ENCODE measurements at places on chromosomes 7 and 10.
A peak's percentile ranks its signal among the peaks of the same experiment; 100 is the strongest.

DNA sequence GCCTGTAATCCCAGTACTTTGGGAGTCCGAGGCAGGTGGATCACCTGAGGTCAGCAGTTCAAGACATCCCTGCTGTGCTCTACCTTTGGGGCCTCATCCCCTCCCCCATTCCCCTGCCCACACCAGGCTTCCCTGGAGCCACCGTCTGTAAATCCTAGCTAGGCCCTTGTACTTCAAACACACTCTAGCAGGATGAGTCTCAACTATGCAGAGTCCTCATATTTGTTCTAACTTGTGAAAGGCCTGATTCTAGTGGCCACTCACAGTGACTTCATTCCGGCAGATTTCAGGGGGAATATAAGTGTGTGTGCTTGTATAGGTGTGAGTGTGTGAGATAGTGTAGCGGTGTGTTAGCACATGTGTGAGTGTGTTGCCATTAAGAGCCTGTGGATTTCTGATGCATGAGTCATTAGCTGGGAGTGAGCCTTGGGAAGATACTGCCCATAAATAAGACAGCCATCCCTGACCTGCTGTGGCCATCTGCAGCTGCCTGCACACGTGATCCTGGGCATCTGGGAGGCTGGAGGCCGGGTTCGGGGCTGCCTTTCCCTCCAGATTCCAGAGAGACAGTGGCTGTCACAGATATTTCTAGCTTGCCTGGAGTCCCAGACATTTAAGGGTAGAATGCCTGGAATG, 1.7 kb upstream of the NEURL1 start:
- DNase-seq: no peak

DNA sequence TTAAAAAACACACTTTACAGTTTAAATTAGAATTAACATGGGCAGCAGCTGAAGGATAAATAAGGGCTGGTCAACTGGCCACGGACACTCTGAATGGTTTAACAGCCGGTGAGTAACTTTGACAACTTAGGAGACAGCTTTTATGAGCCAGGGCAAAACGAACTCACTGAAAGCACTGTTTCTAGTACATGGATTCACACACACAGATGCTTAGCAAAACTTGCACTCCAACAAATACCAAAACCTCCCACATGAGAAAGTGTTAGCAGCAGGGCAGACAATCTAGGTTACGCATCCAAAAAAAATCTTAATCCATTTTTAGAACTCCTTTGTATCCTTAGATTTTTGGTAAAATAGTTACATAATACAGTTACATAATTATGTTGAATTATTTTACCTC, 486.4 kb downstream of the PHTF2 start:
- DNase-seq: no peak

GRCh38 chr10:3111621-3112163, 44.3 kb downstream of the PFKP start:
- no peak for DNase-seq

DNA sequence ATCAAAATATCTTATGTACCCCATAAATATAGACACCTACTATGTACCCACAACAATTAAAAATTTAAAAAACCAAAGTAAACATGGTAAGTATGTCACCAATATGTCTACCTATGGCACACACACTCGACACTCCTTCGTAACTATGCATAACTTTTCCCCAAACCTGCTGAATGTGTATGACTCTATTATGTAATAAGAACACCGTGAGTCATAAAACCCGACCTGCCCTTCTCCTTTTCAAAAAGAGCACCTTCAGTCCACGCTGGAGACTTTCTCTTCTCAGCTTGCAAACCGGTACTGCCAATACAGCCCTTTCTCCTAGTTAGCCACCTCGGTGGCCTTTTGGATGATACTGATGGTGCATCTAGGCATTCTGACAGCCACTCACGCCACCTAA, 186.3 kb downstream of the PRPF18 start:
- no peak for DNase-seq

DNA sequence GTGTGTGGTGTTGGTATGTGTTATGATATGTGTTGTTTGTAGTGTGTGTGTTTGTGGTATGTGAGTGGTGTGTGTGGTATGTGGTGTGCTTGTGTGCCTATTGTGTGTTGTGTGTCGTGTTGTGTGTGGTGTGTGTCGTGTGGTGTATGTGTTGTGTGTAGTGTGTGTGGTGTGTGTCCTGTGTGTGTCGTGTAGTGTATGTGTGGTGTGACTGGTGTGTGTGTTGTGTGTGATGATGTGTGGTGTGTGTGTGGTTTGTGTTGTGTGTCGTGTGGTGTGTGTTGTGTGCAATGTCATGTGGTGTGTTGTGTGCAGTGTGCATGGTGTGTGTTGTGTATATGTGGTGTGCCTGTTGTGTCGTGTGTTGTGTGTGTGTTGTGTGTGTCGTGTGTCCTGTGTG, 144.6 kb downstream of the DNAJB6 start:
- DNase-seq: no peak

- DNase-seq: peak; percentile 41
Observed at GRCh38 chr7:154902600-154903082, 100.3 kb downstream of the PAXIP1 start.

- DNase-seq: no peak
Observed at GRCh38 chr10:986137-986825, 2.0 kb upstream of the GTPBP4 start.

GRCh38 chr7:50739744-50740435, 42.8 kb downstream of the GRB10 start:
- DNase-seq: no peak

GRCh38 chr10:85643845-85644525, 722.6 kb downstream of the GRID1 start:
- DNase-seq: no peak

DNA sequence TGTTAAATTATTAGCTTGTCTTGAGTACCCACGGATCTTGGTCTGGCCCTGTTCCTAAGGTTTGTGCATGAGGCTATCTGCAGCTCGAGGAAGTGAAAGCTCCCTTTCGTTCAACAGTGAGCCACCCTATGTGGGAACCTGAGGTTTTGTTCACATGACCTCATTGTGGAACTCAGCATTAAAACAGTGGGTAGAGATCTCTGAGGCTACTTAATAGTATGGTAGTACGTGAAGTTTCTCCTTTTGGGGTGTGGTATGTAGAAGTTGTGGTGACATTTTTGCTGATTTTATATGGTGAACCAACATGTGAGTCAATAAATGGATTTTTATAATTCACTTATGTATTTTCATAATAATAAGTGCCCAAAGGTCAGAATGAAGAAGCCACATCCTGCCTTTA, 252.7 kb upstream of the FERD3L start:
- DNase-seq: no peak

DNA sequence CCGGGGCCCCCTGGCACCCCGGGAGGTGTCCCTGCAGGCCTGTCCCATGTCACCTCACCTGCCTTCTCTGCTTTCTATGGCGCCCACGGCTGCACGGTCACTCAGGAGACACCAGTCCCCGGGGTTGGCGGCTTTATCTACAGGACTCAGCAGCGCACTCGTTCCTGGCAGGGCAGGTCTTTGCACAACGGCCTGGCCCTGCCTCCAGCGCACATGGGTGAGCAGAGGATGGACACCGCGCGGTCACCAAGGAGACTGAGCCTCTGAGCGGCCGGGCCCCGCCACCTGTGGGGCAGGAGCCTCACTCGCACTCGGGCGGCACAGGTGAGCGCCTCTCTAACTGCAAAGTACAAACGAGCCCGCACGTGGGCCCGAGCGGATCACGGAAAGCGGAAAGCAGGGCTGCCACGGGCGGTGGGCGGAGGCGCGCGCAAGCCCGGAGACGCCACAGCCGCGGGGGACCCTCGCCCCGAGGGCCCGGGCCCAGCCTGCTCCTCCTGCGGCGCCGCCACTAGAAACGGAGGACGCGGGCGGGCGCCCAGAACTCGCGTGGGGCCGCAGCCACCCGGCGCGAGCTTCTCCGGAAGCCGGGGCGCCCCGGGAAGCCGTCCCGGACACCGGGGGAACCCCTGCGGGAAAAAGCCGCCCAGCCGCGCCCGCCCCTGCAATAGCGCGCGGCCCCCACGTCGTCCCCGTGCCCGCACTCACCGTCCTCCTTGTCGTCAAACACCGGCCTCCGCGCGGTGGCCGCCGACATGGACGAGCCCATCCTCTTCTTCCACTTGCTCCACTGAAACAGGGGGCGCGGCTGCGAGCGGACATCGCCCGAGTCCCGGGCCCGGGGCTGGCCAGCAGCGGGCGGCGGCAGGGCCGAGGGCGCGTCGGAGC, 642 bp downstream of the STK32C start:
- no peak for DNase-seq

DNA sequence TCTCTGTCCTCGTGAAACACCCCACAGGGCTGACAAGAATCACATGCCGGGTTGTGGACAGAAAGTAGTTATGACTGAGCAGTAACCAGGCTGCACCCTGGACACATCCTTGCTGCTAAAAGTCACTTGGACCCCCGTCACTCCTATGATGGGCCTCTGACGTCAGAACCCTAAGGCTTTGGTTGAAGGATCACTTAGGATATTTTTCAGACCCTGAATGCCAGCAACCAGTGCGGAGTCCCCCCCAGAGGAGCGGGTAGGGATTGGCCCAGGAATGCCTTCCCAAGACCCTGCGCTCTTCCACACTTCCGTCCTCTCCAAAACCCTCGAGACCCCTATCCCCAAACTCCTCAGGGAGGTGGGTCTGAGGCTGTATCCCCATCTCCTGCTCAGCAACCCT, 52.1 kb downstream of the CFAP46 start:
- no peak for DNase-seq

- no peak for DNase-seq
Observed at GRCh38 chr7:139317939-139318505, 23.1 kb upstream of the FMC1 start.

DNA sequence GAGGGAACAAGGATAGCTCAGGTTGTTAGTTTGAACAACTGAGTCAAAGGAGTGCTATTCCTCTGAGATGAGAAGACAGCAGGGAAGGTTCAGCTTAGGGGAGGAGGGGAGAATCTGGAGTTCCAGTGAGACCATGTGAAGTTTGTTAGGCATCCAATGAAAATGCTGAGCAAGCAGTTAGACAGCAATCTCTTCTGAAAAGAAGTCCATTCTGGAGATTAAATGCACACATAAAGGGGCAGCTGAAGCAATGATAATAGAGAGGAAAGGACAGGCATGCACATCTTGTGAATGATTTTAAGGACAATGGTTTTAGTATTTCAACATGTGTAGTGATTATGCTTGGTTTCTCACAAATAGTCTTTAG, 89.7 kb upstream of the GHITM start:
- DNase-seq: no peak

DNA sequence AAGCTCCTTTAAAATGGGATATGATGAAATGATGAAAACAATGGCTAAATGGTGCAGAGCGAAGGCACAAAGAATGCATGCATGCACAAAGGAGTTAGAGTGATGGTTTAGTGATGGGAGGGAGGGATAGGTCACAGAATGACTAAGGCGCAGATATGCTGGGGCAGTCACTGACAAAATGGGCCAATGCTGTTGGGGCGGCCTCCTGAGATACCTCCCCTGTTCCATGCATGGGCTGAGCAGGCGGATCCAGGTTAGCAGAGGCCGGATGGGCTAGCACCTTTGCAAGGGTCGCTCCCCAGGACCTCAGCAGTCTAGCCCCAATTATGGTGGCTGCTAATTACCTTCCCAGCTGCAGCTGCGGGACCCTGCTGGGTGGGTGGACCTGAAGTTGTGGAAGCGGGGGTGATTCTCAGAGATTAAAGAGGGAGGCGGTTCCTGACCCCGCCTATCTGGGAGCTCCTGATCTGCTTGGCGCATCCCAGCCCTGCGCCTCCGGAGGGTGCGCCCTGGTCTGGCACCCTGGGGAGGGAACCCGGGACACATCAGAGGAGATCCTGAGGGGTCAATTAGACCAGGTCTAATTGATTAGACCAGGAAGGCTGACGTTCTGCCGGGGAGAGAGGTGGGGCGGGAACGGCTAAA, 175.0 kb downstream of the CYP26A1 start:
- DNase-seq: no peak

DNA sequence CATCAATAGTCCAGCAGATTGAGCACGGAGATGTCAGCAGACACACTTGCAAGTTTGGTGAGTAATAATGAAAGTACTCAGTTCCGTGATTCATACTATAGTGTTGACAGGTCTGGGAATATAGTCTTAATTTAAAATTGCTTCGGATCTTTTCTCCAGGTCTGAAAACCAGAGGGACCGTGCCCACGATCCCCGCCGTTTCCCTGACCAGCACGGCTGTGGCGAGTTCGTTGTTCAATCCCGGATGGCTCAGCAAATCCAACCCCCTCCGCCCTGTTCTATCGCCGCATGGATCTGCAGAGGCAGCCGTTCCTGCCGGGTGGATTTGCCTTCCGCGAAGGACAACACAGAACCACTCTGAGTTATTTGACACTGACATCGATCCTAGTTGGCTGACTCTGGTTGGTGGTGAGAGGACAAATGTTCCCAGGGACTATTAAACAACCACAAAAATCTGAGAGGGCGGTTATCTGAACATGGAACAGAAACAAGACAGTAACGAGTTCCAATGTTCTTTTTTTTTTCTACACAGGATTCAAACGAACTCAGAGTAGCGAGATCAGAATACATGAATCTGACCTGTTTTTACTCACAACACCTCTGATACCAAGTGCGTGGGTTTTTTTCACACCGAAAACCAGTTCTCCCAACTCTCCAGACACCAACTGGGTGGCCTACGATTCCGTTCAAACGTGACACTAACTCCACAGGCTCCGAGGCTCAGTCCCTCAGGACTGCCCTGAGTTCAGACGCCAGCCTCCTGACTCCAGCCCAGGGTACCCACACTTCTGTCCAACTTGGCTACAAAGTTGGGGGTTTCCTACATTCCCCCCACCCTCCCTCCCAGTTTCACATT, 52.7 kb downstream of the RBM17 start:
- DNase-seq: no peak

DNA sequence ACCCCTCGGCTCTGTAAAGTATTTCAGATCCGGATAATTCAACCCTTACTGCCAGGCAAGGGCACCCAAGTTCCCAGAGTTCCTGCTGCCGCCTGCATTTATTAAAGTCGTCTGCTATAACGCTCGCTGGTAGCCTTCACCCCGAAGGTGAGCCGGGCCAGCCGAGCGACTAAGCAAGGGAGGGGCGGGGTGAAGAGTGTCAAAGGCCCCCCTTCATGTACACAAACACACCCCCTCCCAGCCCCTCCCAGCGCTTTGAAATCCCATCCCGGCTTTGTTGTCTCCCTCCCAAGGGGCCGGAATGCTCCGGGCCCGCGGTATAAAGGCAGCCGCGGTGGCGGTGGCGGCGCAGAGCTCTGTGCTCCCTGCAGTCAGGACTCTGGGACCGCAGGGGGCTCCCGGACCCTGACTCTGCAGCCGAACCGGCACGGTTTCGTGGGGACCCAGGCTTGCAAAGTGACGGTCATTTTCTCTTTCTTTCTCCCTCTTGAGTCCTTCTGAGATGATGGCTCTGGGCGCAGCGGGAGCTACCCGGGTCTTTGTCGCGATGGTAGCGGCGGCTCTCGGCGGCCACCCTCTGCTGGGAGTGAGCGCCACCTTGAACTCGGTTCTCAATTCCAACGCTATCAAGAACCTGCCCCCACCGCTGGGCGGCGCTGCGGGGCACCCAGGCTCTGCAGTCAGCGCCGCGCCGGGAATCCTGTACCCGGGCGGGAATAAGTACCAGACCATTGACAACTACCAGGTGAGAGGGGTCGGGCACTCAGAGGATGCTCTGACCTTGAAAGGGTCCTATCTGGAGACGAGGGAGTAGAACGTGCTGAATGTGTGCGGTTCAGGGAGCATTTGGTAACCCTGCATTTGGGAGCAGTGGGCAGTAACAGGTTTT, at the start of gene DKK1:
DKK1 (plus strand) TSS at position 349 of the 889 bp plus-strand sequence; CDS start at position 503, 154 bp downstream.
- DNase-seq: peak; percentile 41

All from nucleus accumbens (tissue), 56 donors.